ENCODE measurements at places on chromosomes 7 and 10.

DNA sequence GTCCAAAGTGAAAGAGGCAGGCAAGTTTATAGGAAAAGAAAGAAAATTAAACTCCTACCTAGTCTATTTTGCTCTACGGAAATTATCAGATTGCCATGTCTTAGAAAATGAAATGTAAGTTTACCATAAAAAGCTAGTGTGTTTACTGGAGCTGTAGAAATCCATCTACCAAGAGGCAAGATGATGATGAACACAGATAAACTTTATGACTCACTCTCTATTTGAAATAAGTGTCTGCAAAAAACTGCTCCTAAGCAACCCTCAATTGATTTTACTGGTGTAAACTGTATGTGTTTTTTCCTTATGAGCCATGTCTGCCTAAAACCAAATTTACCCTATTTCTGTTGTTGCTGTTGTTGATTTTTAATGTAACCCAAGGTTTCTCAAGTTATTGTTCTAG, 73.8 kb upstream of the TMEM106B start:
- no peak for DNase-seq

GRCh38 chr7:11345621-11346020, 371.9 kb downstream of the PHF14 start:
- DNase-seq: no peak

GRCh38 chr7:101861218-101861775, 43.9 kb downstream of the CUX1 start:
- DNase-seq: no peak

DNA sequence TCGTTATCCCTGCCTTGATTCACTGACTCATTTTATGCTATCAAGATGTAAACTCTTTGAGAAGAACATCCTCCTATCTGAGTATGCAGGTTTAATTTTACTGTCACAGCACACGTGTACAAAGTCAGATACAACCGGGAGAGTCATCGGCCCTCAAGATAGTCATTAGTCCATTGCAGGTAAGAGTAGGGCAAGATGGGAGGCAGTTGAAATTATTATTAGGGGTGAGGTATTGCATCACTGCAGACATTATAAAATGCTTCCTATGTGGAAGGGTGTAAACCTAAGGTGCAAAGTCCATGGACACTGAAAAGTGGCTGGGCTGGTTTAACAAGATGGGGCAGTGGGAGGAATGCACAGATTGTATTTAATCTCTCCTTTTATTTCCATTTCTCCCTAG, 113.7 kb downstream of the ARL4A start:
- no peak for DNase-seq

GRCh38 chr10:96699613-96700012, 20.7 kb downstream of the PIK3AP1 start:
- no peak for DNase-seq

DNA sequence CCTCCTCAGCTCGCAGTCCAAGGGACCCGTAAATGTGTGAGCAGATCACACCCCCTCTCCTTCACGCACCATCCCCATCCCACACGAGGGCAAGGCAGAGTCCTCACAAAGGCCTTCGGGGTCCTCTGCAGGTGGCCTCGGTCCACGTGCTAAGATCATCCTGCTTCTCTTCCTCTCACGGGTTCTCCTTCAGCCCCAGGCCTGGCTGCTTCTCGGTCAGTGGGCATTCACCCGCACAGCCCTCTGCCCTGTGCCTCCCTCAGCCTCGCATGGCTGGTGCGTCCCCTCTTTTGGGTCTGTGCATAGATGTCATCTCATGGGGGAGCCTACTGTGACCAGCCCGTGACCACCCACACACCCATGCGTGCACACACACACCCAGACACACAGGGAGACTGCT, 17.3 kb upstream of the FOXL3 start:
- DNase-seq: no peak

DNA sequence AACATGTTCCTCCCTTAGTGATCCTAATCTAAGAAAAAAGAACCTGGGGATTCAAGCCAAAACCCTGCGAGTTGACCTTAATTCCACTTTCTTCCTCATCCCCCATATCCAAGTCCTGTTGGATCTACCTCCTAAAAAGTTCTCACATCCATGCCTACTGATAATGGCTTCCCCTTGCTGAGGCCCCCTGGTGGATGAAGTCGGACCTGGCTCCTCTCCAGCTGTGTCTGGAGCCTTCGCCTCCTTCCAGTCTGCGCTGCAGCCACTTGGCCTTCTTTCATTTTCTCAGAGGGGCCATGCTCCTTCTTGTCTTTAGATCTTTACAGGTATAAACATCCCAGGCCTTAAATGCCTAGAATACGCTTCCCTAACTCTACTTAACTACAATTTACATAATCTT, 8.1 kb downstream of the PDE1C start:
- no peak for DNase-seq

GRCh38 chr10:95451568-95452524, 109.3 kb downstream of the SORBS1 start:
- DNase-seq: no peak

Measured in AG04449 (cell line).